ENCODE measurements at places on chromosomes 12 and 14.

DNA sequence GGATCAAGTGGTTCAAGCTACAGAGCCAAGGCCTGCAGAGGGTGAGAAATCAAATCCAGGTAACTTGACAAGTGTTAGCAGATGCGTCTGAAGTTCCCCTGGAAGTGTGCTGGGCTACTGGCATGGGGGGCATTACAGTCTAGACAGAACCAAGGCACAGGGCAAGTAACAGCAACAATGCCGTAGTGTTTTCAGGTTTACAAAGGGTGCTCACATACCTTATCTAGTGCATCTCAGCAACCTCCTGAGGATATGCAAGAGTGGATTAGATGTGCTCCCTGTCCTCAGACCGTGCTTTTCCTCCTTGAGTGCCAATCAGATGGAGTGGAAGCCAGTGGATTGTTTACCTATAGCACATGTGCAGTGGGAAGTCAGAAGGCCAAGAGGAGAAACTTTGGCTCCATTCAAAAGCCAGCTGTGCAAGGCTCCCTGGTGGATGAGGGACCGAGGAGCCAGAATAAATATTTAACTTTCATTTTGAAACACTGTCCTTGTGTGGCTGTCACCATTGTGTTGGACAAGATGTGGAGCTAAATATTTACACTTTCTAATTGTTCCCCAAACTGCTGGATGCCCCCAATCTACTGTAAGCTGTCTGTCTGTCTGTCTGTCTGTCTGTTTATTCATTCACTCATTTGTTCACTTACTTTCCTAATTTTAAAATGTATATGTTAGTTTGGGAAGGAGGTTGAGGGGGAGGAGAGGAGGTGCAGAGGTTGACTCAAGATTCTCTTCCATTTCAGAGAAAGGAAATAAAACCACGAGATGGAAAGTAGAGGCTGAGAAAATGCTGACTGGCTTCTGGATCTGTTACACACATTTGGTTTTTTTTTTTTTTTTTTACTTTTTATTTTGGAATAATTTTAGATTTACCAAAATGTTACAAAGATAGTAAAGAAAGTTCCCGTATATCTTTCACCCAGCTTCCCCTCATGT lies 184.0 kb upstream of the PARP11 start:
- DNase-seq, result no peak

DNA sequence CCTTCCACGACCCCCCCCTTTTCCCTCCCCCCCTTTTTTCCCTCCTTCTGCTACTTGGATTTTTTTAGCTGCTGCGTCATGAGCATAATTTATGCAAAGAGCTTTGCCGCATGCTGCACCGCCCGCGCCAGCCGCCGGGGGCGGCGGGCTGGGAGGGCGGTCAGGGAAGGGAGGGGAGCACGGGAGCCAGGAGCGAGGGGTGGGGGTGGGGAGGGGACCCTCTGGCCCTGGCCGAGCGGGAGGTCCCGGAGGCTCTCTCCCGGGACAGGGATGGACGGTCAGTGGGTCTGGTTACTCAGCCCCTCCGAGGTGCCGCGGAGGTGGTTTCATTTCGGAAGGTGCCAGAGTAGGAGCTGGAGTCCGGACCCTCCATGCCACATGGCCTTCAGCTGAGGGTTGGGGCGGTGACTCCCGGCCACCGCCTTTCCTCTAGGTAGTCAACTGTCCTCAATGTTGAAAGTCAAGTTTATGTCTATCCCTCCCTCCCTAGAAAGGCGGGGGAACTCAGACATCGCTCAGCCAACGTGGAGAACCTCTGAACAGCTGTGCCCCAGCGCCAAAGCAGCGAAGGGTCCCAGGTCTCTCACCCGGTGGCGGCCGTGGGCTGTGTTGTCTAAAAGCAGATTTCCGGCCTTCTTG lies at the start of gene POU6F1:
TSS of gene POU6F1 (minus strand) at position 95 of the 639 bp plus-strand sequence. CDS start 11,226 bp downstream, outside the sequence.
- DNase-seq, result peak; percentile 56

DNA sequence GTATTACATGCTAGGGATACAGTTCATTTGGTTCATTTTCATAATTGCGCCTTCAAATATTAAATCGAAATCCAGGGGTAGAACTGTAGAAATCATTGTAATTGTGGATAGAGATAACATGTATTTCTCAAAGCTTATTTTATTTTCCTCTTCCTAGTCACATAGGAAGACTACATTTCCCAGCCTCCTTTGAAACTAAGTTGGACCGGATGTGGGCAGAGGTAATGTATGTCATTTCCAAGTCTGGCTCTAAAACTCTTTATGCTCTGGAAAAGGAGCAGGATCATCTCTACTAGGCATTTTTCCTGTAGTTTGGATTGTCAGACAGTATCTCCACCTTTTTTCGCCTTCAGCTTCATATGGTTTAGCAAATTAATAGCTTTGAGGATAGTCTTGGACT lies 70.1 kb upstream of the CRY1 start:
- DNase-seq, result no peak

DNA sequence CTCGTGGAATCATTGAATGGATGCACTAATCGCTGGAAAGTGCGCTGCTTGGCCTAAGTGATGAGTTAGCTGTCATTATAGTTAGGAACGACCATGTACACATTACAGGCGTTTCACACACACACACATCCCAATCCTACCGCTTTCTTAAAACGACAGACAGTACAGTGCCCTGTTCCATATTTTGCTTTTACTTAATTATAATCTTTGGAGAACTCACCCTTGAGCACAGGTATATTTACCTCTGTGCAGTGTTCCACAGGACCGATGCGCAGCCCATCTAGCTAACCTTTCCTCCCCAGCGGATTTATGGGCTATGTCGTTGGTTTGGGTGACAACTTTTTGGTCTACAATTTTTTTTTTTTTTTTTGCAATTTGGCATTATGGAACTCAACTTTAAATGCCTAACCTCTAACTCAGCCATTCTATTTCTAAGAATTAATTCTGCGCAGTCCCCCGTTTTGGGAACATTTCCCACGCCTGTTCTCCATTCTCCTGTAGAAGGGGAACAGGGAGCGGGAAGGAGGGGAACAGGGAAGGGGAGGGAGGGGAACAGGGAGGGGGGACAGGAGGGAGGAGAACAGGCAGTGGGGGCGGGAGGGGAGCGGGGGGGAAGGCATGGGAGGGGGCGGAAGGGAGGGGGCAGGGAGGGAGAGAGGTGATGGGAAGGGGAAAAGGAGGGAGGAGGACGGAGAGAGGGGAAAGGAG lies 663 bp upstream of the ULK1 start:
- no peak for DNase-seq

DNA sequence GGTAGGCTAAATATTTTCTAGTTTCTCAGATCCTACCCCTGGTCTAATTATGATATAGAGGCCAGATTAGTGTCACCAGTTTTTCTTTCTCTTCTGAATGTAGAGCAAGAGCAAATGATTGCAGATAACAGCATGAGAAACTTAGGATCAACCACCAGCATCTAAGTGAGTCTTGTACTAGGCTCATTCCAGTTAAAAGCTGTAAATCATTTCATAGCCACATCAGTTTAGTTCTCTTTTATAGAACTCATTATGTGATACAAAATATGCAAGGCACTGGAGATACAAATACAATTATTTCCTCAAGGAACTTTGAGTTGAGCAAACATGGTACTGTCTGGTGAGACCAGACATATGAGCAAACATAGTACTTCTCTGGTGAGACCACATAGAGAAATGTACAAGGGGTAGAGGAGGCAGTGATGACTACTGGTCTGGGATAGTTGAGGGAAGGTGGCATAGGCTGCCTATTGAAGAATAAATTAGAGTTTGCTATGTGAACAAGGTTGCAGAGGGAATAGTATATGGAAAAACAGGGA lies 59.5 kb downstream of the CRADD start:
- DNase-seq, result no peak

GRCh38 chr14:34792598-34792997 lies 78.2 kb upstream of the CFL2 start:
- DNase-seq, result no peak

GRCh38 chr12:127998988-127999387 lies 268.0 kb upstream of the TMEM132C start:
- DNase-seq, result no peak

DNA sequence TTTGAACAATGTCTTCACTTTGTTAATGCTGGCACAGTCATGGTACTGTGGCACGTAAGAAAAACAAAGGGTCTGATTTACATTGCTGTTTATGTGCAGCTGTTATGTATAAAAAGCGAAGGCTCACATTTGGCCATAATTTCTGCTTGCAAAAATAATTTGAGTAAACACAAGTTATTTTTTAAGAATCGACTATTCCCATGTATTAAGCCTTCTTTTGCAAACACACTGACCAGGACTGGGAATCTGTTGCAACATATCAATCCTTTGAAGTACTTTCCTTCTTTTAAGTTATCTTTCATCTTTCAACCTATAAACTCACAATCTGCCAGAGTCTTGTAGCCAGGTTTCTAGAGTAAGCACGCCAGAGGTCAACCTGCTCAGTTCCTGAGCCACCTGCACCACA lies 145.4 kb upstream of the BMP4 start:
- no peak for DNase-seq

GRCh38 chr14:89861630-89862029 lies 92.9 kb downstream of the EFCAB11 start:
- DNase-seq, result no peak

- DNase-seq, result no peak
Observed at GRCh38 chr14:102736956-102737355, 40.3 kb upstream of the TRAF3 start.

GRCh38 chr14:76687611-76688382 lies 73.5 kb upstream of the VASH1 start:
- DNase-seq, result no peak

GRCh38 chr12:46660276-46660675 lies 165.5 kb downstream of the SLC38A4 start:
- DNase-seq, result no peak

DNA sequence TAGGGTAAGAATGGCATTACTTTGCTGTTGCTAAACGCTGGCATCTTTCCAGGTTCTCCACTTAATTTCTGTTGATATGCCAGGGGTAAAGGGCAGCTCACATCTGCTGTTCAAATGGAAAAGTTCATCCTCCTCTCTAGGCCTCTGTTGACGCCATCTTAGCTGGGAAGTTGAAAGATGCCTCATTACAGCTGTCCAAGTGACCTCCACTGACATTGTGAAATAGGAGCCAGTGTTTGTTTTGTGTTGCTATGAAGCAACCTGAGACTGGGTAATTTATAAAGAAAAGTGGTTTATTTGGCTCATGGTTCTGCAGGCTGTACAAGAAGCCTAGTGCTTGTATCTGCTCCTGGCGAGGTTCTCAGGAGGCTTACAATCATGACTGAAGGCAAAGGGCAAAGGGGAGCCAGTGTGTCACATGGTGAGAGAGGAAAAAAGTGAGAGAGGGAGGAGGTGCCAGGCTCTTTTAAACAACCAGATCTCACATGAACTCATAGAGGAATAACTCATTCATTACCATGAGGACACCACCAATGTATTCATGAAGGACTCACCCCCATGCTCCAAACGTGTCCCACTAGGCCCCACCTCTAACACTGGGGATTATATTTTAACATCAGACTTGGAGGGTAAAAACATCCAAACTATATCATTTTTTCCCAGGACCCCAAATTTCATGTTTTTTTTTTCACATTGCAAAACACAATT lies 3.2 kb upstream of the ADAM21 start:
- DNase-seq, result peak; percentile 11

DNA sequence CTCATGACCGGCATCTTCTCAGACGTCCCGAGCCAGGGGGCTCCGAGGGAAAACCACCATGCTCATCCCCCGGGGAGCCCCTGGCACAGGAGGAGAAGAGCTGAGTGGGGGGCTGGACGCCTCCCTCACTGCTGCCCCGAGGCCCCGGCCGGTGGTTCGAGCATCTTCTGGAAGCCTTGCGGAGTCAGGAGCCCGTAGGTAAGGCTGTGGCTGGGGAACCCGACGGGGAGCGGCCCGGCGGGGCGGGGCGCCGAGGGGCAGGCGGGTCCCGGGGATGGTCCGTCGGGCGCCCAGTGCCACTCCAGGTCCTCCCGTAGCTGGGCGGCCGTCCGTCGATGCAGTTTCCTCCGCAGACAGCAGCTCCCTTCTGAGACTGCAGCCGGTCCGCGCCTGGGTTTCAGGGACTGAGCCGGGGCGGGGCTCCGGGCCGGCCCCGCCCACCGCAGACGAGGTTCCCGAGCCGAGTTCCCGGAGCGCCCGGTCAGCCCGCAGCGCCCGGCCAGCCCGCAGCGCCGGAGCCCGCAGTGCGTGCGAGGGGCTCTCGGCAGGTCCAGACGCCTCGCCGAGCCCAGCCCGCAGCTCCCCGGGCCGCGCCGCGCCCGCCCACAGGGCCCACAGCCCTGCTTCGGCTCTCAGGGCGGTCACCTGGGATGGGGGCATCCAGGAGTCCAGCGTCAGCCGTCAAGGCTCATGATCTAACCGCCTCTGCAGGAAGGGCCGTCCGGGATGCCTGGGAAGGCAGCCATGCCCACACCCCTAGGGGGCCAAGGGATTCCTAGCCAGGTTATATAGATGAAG lies at the start of gene PGF:
TSS of gene PGF (minus strand) at position 369 of the 798 bp plus-strand sequence. CDS start at position 14, 355 bp downstream.
- no peak for DNase-seq

GRCh38 chr14:94129758-94130414 lies 482 bp upstream of the IFI27L2 start:
- no peak for DNase-seq

DNA sequence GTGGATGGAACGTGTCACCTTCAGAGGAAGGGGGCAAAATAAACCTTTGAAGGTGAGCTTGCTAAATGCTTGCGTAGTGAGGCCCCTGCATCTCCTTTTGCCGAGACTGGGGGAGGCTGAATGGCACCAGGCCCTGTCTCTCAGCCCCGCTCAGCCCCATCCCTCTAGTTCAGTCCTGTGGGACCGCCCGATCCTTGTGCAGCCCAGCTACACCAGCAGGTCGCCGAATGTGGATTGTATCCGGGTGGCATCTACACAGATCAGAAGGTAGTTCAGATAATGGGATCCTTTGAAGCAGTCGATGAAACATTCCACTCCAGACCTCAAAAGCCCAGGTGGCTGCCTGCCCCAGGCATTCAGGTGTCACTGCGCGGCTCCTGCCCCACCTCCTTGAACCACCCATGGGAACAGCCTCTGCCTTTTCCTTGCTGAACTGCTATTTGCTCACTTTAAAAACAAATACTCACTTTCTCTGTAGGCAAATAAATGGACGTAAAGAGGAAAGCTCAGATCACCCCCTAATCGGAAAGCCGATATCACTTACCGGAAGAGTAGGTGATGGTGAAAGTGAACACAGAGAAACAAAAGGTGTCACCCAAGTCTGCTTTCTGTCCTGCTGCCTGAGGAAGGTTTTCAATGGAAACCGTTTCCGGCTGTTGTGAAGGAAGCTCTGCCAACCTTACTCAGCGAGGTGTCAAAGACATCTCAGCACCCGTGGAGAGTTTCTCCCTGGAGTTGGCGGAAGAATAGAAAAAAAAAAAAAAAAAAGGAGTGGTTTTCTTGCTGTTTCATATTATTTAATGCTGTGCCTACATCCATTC lies 100.3 kb upstream of the NCOR2 start:
- DNase-seq, result no peak

DNA sequence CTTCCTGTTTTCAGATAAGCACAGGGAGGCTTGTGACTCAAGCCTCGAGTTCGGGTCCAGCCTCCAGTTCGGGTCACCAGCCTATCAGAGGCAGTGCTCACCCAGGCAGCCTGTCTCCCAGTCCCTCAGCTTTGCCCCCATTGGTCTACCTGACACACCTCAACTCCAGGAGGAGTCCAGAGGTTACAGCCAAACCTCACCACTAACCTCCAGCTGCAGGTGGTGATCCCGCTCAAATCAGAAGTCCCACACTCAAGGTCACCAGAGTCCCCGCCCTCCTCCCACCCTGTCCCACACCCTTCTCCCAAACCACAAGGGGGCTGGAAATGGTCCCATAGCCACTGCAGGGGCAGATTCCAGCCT lies 42.1 kb downstream of the KDM2B start:
- no peak for DNase-seq

GRCh38 chr14:53401646-53402045 lies 248.5 kb upstream of the DDHD1 start:
- DNase-seq, result no peak

GRCh38 chr14:90103808-90104207 lies 42.0 kb downstream of the KCNK13 start:
- no peak for DNase-seq

Measured in AG09319 (cell line).